ENCODE measurements at places on chromosomes 1 and 21.
A peak's percentile ranks its signal among the peaks of the same experiment; 100 is the strongest.

GRCh38 chr1:37795340-37796125, 1.9 kb downstream of the MANEAL start:
- DNase-seq: no peak

DNA sequence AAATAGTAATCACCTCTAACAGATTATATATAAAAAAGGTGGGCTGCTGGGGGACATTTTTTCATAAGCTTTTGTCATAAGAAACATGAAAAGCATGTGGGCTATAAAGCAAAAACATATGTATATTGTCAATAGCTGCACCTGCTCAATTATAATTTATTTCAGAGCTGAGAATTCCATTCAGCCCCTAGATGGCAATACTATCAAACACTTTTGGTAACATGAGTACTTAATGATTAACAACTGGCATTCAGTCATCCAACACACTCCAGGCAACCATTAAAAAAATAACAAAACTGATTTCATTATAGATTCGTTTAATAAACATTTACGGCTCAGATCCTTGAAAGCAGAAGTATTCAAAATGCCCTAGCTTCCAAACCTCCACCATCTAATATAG, 115.1 kb downstream of the KCTD3 start:
- peak; percentile 21 for DNase-seq

GRCh38 chr21:28421716-28422524, 570.8 kb downstream of the LTN1 start:
- no peak for DNase-seq

- DNase-seq: no peak
Measured at GRCh38 chr1:216887032-216887431, 163.8 kb upstream of the ESRRG start.

All from NCI-H146 (cell line).